ENCODE measurements at places on chromosomes 11 and 22.

- no peak for DNase-seq
Measured at GRCh38 chr11:64090806-64091516, 55.2 kb downstream of the FLRT1 start.

- no peak for DNase-seq
Measured at GRCh38 chr11:116275635-116276034, 497.2 kb downstream of the BUD13 start.

DNA sequence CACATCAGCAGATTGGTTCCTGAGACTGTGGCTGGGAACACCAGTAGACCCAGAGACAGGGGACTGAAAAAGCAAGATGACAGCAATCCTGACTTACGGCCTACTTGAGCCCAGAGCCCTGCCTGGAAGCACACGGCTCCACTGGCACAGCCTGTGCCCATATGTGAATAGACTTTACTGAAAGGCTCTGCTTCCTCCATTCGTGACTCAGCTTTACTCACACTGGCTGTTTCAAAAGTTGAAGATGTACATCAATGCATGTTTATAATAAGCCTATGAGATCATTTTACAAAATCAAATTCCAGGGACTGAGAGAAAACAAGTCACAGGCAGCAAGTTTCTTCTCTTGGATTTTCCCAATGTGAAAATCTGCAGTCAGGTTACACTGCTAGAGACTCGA, 134.6 kb upstream of the TEAD1 start:
- DNase-seq: no peak

DNA sequence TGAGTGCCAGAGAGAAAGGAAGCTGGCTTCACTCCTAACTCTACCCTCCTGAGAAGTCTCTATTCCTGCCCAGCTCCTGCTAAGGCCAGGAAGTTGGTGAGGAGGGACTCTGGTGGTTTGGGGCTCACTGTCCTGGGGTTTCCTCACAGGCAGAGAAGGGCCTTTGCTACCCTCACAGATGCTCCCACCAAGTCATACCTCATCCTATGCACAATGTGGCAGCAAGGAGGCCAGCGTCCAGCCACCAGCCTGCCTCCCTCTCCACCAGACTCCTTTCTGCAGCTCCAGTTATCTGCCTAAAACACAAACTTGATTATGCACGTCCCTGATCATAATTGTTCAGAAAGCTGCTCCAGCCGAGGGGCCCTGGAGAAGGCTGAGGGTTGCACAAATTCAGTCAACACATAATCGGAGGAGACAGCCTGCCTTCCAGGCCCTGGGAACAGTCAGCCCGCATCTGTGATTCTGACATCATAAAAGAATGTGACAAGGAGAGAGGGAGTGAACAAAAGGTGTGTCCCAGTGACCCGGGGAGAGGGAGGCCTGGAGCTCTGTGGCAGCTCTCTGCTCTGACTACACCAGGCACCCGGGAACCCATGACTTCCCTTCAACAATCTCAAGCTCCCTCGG, 28.8 kb downstream of the DKK3 start:
- no peak for DNase-seq

DNA sequence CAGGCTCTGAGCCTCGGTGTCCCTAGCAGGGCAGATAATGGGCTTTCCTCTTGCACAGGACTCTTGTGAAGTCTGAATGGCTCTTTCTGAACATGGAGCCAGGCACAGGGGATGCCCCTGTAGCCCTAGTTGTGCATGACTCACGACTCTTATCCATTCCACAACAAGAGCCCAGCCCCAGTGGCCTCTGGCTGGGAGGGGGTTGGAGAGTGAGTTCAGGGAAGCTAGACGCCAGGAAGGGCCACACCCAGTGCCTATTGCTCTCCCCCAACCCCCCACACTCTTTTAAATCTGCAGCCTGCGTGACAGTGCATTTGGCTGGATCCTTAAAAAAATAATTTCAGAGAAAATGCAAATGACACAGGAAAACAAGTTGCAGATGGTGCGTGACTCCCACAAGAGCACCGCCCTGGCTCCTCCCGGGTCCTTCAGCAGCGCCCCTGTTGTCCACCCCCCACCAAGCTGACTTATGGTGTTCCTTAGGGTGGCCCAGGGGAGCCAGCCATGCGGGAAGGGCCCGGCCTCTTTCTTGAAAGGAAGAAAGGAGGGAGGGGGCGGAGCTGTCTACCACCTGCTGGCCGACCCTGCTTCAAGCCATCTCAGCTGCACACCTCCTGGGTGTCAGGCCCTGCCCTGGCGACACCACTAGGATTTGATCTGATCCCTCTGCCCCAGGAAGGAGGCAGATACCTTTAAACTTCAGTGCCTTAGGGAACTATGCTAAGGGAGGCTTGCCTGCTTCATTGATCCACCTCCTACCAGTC, 74.7 kb downstream of the MN1 start:
- no peak for DNase-seq

DNA sequence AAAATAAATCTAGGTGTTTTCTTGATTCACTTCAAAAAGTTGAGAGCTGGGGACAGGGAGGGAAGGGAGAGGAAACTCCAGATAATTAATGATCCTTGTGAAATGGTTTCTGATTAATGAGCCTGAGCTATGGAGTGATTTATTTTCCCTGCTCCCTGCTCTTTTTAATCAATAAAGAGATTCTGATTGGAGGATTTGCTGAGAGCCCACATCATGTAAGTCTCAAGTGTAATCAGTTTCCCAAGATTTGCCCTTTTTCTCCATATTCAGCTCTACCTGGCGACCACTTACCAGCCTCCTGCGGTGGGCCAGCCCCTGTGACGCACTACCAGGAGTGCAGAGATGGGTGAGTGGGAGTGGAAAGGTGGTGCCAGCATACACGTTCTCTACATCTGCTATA, 114.0 kb downstream of the NAV2 start:
- no peak for DNase-seq

DNA sequence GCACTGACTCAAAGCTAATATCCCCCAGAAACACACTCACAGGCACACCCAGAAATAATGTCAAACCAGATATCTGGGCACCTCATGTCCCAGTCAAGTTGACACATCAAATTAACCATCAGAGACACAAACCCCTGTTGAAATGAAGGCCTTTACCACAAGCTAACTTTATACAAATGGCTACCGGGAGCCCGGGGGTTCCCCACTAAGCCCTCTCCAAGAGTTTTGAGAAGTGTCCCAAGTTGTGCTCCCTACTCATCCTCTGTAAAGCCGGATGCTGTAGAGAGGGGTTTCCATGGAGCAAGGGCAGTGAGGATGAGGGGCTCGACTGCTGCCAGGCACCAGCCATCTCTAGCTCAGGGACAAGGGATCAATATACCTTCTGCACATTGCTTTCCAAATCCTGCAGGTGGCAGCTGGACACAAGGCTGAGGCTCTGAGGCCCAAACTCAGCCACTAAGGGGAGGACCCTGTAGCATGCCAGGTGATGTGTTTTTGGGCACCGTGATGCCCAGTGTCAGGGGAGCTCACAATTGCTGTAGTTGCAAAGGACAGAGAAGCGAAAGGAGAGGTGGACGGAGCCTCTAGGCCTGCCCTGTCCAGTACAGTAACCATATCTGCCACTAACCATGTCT, 145.7 kb downstream of the TTC17 start:
- DNase-seq: no peak

- DNase-seq: no peak
Measured at GRCh38 chr22:23908587-23909205, 14.5 kb downstream of the MIF start.

DNA sequence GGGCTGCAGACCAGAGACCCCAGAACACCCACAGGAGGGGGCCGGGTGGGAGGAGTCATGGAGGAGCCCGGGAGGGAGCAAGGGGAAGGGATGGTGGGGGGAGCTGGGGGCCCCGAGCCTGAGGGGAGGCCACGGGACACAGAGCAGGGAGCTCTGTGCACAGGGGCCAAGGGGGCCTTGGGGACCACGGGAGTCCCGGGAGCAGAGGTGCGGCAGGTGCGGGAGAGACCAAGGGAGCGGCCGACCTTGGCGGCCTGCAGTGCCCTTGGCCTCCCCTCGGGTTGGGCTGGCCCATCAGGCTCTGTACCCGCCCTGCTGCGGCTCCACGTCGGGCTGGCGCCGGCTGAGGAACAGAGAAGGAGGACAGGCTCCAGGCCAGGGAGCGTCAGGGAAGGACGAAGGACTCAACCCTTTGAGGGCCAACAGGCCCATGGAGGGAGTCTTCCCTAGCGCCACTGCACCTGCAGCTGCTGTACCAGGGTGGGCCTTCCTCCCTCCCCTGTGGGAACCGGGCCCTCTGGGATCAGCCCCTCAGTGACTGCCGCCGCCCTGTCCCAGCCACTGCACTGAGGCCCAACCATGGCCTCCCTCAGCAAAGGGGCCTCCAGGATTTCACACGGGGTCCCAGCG, 17.8 kb upstream of the BRSK2 start:
- DNase-seq: no peak

DNA sequence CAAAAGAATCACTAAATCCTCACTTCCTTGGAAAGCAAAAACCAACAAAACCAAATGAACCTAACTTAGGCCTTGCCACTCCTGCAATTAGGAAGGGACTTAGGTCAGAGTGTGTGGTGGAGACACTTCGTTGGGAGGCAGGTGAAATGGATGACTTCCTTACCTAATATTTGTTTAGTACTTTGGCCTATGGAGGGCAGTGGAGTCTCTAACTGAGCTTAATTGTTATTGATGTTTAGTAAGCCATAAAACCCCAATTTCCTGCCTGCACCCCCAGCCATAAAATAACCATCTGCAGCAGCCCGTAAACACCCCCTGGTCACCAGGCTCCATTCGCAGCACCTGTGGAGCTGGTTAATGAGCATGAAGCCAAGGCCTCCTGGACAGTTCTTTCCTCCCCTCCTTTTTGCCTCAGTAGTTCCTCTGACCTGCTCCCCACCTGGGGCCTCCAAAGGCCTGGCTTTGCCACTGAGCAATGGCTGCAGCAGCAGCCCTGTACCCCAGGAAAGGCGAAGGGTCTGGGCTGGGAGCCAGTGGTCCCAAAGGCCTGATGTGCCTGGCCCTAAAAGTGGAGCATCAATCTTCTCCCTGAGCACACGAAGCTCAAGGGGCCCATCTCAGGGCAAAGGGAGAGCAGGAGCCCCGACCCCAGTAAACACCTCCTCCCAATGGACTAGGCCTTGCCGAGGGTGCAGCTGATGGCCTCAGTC, 15.6 kb upstream of the SYT13 start:
- DNase-seq: peak; percentile 1

DNA sequence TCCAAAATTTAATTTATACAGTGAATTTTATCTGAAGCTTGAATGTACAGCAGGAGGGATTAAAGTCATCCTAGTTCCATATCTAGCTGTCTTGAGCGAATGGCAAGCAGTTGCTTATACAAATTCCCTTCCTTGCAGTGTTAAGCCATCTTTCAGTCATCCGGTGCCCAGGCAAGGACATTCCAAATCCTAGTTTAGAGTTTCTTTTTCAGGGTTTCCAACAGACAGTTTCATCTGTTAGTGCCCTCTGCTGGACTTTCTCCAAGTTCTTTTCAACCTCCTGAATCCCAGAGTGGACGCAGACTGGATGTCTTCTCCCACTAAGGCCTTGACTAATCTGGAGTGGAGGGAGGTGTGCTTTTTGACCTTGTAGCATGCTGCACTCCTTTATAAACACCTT, 45.4 kb downstream of the GRAMD1B start:
- DNase-seq: peak; percentile 65

DNA sequence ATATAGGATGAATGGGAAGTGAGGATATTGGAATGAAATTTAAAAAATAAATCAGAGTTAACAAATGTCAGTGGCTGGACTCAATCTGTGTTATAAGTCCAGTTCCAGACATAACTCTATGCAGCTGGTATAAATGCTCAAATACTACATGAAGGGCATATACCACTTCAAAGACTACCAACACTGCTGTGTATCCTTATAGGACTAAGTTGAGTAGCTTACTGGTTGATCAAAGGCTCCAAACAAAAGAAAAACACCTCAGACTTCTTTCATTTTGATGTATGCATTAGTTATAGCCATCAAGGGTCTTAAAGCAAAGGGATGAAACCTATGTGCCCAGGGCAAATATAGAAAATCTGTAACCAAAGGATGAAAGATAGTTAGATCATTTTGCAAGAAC, 86.2 kb downstream of the PAK1 start:
- DNase-seq: no peak

DNA sequence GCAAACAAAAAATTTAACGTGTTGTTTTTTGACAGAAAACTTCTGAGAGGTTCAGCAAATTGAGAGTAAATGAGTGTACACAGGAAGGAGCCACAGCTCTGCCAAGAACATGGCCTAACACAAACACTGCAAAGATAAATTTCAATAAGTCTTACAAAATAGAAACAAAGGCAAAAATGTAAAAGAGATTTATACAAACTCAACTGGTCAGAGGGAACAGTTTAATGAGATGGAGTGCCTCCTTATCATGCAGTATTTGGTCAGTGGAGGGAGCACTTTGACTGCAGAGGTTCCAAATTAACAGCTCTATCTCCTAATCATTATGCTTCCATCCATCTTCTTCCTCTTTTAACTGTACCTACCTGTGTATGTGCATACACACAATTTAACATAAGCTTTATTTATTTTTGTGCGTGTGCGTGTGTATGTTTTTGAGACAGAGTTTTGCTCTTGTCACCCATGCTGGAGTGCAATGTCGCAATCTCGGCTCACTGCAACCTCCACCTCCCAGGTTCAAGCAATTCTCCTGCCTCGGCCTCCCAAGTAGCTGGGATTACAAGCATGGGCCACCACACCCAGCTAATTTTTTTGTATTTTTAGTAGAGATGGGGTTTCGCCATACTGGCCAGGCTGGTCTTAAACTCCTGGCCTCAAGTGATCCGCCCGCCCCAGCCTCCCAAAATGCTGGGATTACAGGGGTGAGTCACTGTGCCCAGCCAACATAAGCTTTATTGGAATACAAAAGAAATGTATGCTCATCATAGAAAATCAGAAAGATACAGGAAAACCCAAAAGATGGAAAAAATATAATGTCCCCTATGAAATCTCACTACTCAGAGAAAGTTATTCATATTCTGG, 111.9 kb downstream of the MRTFA start:
- DNase-seq: no peak

DNA sequence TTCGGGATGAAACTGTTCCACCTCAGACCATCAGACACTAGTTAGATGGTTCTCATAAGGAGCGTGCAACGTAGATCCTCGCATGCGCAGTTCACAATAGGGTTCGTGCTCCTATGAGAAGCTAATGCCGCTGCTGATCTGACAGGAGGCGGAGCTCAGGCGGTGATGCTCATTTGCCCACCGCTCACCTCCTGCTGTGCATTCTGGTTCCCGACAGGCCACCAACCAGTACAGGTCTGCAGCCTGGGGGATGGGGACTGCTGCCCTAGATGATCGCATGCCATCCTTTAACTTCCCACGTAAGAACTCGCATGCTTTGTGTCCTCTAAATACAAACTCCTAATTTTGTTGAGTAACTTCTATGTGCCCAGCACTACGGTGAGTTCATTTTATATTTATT, 62.6 kb downstream of the EFCAB6 start:
- no peak for DNase-seq

DNA sequence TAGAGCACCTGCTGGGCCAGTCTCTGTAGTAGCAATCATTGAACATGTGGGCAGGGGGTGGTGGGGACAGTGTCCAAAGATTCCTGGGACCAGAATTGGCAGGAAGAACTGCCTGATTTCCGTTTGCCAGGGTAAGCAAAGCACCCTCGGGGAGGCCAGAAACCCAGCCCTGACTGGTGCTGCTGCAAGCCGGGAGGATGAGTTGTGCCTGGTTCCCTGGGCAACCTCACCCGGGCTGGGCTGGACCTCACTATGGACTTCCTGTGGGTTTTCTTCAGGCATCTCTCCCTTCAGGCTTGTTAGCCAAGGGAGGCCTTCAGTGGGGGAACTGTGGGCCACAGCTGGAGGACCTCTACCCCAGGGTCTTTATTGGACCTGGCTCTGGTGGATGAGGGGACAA, 8.0 kb upstream of the POU2F3 start:
- DNase-seq: no peak

All from NCI-H1105 (cell line).